Central memory CD8-positive, alpha-beta T cell (primary cell): ENCODE measurements at places on chromosomes 6 and 20.
A peak's percentile ranks its signal among the peaks of the same experiment; 100 is the strongest.

- no peak for DNase-seq
Measured at GRCh38 chr6:149636124-149636523, 12.4 kb downstream of the KATNA1 start.

GRCh38 chr6:159689001-159689400 is 4.0 kb downstream of the SOD2 start:
- no peak for DNase-seq

DNA sequence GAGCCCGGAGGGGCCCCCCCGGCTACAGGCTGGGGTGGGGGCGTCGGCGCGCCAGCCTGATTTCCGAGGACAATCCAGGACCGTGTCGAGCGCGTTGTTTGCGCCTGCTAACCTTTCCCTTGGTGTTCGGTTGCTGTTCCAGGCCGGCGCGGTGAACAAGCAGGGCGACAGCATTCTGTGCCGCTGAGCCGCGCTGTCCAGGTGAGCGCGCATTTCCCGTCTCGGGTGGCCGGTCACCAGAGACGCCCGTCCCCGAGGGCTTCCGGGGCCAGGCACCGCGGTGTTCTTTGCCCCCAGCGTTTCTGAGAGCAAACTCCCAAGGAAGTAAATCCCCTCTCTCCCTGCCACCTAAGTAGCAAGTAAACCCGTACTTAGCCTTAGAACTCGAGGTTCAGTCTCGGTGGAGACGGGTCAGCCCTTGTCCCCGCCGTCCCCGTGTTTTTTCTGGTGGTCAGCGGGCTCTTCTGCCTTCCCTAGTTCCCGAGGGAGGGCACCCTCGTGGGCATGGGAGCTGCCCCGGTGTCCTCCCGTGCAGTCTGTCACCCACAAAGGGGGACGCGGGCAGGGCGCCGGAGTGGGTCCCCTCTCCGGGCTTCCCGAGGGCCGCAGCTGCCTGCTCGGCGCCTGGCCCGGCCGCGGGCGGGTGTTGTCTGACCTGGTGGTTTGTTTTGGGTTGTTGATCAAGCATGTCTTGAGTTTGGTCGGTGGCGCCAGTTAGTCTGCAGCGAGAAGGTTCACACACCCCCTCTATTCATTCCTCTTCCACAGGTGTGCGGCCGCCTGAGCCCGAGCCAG is 1.5 kb downstream of the ID4 start:
- DNase-seq = no peak

GRCh38 chr20:3085571-3086072 is 1.1 kb upstream of the AVP start:
- no peak for DNase-seq

DNA sequence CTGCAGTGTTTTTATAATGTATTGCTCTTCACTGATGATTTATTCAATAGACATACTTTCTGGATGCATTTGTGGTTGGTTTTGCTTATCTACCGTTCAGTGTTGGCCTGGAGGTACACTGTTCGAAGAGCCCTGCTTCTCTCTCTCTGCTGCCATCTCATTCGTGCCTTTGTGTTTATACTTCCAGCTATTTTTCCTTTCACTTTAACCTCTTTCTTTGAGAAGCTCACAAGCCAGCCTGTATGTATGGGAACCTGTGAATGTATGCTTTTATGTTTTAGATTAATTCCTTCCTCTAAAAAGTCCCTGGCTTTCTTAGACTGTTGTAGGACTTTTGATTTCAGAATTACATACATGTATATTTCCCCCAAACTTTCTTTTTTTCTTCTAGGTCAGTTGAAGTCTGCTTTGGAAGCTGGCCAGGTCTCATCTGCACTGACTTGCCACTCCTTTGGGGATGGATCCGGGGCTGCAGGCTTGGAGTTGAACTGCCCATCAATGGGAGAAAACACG is 83.0 kb downstream of the SCAND1 start:
- DNase-seq = no peak

DNA sequence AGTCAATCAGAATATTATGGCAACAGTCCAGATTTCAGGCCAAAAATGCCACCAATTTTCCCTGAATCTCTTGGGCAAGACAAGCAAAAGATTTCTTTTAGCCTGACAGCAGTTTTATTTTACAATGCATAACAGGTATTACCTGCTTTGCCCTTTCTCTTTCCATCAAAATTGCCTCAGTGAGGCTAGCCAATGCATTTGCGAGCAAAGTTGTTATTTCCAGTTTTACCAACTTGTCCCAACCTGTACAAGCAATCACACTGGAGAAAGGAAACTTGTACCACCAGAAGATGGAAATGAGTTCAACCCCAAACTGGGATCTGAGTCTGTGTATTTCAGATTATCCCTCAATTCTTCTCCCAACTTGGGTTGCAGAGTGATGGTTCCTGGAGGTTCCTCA is 279.9 kb upstream of the CDYL start:
- no peak for DNase-seq

DNA sequence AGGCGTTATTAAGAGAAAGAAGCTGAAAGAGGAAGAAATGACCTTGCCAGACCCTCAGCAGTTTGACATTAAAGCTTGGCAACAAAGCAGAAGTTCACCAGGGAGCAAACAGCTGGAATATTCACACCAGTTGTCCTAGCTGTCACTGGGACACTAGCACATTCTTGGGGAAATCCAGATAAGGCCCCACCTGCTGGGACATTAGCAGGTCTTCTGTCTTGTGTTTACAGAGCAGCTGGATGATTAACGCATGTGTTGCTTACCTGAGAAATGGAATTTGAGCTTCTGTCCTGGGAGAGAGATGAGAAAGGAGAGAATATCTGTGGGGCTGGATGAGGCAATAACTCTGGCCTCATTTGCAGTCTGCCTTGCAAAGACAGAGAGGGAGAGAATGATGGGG is 137.6 kb upstream of the RIN2 start:
- no peak for DNase-seq

GRCh38 chr6:19362396-19362795 is 474.8 kb upstream of the ID4 start:
- DNase-seq = no peak

DNA sequence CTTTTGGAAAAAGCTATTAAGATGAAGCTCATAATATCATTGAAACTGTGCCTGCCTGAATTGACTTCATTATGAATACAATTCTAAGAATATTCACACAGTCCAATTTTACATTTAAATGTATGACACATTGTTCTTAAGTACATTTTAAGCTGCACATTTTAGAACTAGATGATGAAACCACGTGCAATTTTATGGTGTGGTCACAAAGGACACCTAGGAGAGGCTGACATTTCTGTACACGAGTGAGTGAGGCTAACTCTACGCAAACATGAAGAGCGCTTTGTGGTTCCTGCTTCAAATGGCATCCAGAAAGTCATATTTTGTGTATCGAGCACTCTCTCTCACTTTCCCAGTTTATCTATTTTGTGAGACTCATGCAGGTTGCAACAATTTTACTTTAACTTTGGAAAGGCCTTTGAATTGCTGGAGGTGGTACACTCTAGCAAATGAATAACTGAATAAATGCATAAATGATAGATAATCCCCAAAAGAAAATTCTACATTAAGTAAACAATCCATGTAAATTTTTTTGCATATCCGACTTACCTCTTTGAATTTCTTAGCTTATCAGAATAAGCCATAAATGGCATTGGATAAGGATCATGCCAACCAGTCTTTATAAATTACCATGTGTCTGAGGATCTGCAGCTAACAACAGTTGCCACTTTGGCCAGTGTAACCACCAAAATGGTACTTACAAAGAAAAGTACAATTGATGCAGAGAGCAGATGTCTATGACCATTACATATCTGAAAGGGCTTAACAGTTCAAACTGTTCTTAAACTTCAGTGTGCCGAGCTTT is 97.3 kb downstream of the NRSN1 start:
- DNase-seq = no peak

- no peak for DNase-seq
Measured at GRCh38 chr6:87808005-87808757, 106.1 kb upstream of the AKIRIN2 start.

GRCh38 chr6:142885182-142885867 is 59.7 kb downstream of the HIVEP2 start:
- peak; percentile 59 for DNase-seq
